ENCODE measurements at places on chromosomes 12 and 14. TPM values are rescaled to one million over a fixed set of nuclear protein-coding genes. Genes with fewer than 3 reads are reported as not detected.

INSM2 gene
- total RNA-seq, result not detected

KRT85 gene
- not detected for total RNA-seq

PTGDR gene
- total RNA-seq, result not detected

EPYC gene
- not detected for total RNA-seq

KIF5A gene
- not detected for total RNA-seq

PMCH gene
- not detected for total RNA-seq

HECTD1 gene
- 303 TPM for total RNA-seq

ETFBKMT gene
- 3.8 TPM for total RNA-seq

CLEC1A gene
- total RNA-seq, result 15.8 TPM

PARP11 gene
- 3.3 TPM for total RNA-seq

MTA1 gene
- total RNA-seq, result 26.9 TPM

KRT6A gene
- total RNA-seq, result not detected

A2M gene
- 71.5 TPM for total RNA-seq

ZNF385A gene
- 1.8 TPM for total RNA-seq

MSI1 gene
- not detected for total RNA-seq

LDHB gene
- total RNA-seq, result 166 TPM

BMAL2 gene
- total RNA-seq, result 29.3 TPM

HVCN1 gene
- 4.9 TPM for total RNA-seq

CCDC198 gene
- total RNA-seq, result not detected

SLC5A8 gene
- total RNA-seq, result not detected

SIX6 gene
- total RNA-seq, result not detected

POTEG gene
- total RNA-seq, result not detected

KRT79 gene
- not detected for total RNA-seq

REC8 gene
- total RNA-seq, result 0.87 TPM
